GM23338 (cell line): ENCODE measurements at places on chromosomes 7 and 10.
A peak's percentile ranks its signal among the peaks of the same experiment; 100 is the strongest.

DNA sequence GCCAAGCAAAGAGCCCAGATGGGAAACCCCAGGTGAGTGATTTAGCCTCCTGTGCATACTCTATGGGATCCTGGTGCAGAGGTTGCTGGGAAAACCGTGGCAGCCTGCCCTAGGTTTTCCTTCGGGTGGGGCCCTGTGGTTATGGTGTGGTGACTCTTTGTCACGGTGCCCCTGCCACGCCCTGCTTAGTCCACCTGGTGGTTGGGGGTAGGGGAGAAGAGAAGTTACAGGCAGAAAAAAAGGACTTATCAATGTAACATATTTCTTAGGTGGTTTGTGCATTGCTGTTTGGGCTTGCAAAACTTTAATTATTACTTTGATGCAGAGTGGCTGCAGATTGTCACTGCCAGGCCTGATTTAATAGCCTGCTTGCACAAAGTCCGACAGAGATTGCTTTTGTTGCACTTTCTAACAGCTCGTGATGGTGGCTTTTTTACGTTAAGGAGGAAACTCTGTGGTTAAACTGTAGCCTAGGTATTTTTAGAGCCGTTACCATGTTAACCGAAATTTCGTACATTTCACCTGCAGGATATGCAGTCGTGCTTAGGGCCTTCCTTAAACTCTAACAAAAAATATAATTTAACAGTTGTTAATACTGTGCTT, 197.4 kb downstream of the RNLS start:
- no peak overlapping the region for H3K4me3 ChIP-seq
- H3K4me1 ChIP-seq: peaks cover 3% of the 10 kb centered on the region
- no peak overlapping the region for H3K27ac ChIP-seq
- no peaks in the 10 kb centered on the region for H3K27me3 ChIP-seq

DNA sequence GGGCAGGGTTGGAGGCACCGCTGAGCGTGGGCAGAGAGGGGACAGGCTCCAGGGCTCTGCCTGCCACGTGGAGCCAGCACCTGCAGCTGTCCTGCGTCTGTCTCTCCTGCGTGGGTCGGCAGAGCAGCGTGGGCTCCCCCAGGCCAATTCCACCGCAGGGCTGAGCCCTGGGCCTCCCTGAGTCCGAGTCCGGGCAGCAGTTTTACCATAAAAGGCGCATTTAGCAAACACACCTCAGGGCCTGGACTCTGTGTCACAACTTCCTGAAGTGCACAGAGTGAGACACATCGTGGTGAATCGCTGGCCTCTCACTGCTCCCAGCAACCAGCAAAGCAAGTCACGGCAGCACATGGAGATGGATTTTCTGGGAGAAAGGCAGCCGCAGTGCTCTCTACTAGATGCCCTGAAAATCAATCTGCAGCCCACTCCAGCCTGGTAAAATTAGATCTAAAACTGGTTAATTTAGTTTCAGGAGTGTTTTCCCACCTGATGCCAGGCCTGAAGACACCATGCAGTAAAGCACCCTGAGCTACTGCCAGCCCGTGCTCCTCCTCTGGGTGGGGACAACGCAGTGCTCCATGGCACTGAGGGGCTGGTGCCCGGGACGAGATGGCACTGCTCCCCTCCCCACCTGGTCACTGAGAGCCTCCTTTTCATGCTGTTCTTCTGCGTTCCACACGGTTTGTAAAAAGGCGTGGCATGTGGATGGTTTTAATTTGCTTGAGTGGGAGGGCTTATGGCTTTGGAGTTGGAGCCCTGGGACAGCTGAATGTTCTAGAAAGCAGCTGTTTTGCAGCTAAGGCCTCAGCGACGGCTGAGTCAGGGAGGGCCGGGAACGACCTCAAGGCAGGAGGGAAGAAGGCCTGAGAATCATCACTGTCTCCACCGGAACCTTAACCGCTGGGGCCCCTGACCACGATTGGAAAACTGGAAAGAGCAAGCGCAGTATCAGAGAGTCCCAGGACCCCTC, 336.9 kb downstream of the ADARB2 start:
- H3K4me3 ChIP-seq: no peak overlapping the region
- no peak for DNase-seq
- no peak overlapping the region for H3K27ac ChIP-seq
- H3K4me1 ChIP-seq: no peaks in the 10 kb centered on the region
- no peaks in the 10 kb centered on the region for H3K27me3 ChIP-seq

DNA sequence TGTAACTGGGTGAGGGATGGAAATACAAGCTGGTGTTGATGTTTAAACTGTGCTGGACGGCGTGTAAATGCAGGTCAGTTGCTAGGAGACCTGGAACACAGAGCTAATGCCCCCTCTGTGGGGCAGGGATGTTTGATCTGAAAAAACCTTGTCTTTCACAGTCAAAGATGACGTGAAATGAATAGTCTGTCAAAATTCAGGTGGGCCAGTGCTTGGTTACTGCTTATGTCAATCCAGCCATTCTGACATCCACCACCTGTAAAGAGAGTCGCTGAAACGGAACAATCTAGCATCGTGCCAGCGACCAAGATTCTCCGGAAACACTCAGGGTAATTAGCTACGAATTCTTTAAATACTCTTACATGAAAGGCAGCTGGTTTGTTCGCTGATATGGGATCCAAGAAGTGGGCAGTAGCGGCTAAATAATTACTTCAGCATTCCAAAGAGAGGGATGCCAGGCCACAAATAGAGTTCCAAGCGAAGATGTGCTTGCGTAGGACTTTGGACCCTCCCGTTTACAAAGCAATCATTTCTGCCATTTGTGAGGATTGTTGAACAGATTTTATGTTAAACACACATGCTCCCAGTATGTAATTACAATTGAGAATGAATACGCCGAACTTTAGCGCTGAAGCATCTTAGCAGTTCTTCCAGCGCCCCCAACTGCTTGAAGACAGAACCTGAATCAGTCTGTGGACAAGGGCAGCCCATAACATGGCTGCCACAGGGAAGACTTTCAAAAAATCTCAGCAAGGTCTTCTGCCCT, 7.3 kb upstream of the ASB4 start:
- no peaks in the 10 kb centered on the region for H3K36me3 ChIP-seq
- peak; percentile 71 for DNase-seq
- H3K27me3 ChIP-seq: no peaks in the 10 kb centered on the region
- H3K4me3 ChIP-seq: no peak overlapping the region
- H3K27ac ChIP-seq: no peak overlapping the region

DNA sequence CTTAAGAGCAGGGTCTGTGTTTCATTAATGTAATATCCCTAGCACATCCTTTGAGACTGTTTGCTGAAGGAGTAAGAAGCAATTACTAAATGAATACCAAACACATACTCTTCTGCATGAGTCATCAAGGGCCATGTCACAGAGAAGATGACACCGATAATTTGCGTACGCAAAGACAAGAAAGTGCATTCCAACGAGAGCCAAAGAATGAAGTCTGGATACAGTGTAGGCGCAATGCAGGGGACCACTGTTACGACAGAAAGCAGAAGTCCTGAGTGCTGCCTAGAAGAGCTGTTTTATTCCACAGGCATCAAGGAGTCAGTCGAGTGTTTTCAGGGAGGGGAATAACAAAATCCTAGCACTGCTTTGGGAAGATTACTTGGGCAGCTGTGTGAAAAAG, 62.7 kb downstream of the VPS41 start:
- no peak overlapping the region for H3K4me3 ChIP-seq
- no peak for DNase-seq
- H3K4me1 ChIP-seq: 0 out of 2 replicates have a peak, but pooled peaks cover 1% of the 10 kb centered on the region
- no peak overlapping the region for H3K27ac ChIP-seq
- H3K36me3 ChIP-seq: no peaks in the 10 kb centered on the region

DNA sequence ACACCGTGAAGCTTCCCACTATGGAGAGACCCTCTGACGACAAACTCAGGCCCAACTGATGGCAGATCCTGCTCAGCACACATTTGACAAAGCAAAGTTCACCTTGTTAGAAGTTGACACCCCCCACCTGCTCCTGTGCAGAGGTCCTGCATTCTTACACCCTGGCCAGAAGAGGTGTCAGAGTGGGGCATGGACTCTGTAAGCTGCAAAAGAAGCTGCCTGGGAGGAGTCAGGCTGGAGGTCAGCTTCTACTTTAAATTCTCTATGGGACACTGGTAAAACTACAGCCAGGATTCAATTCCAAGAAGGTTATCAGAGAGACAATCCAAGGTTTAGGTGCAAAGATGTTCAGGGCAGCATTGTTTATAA, 20.0 kb upstream of the TNS3 start:
- H3K36me3 ChIP-seq: peaks cover 6% of the 10 kb centered on the region; the same call in 1 of the 2 replicates
- no peak overlapping the region for H3K27ac ChIP-seq
- no peak for DNase-seq
- H3K4me1 ChIP-seq: no peaks in the 10 kb centered on the region

GRCh38 chr7:27244488-27245123, 2.0 kb downstream of the EVX1 start:
- H3K4me3 ChIP-seq: peak overlapping the region; percentile 47
- H3K27ac ChIP-seq: no peak overlapping the region
- DNase-seq: no peak
- H3K36me3 ChIP-seq: no peaks in the 10 kb centered on the region

- no peaks in the 10 kb centered on the region for H3K27me3 ChIP-seq
- no peak overlapping the region for H3K27ac ChIP-seq
- H3K36me3 ChIP-seq: no peaks in the 10 kb centered on the region
- H3K4me3 ChIP-seq: no peak overlapping the region
- DNase-seq: no peak
Observed at GRCh38 chr10:78338717-78339116, 305.1 kb downstream of the RPS24 start.

GRCh38 chr10:122338609-122339441, 35.7 kb upstream of the PLEKHA1 start:
- H3K27ac ChIP-seq: no peak overlapping the region
- H3K27me3 ChIP-seq: no peaks in the 10 kb centered on the region
- DNase-seq: no peak
- no peaks in the 10 kb centered on the region; the same call in 1 of the 2 replicates for H3K4me1 ChIP-seq
- H3K4me3 ChIP-seq: no peak overlapping the region
- no peaks in the 10 kb centered on the region for H3K36me3 ChIP-seq

DNA sequence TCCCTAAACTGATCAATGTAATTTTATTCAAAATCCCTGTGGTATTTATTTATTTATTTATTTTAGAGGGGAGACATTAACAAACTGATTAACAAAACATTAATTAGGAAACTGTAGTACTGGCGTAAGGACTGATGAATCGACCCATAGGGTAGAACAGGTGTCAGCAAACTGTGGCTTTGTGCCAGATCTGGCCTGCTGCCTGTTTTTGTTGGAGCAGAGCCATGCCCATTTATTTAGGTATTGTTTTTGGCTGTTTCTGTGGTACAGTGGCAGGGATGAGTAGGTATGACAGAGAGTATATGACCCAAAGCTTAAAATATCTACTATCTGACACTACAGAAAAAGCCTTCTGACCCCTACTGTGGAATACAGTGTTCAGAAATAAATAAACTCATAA, 332.5 kb upstream of the ETV1 start:
- no peak for DNase-seq
- no peak overlapping the region for H3K4me3 ChIP-seq
- no peak overlapping the region for H3K27ac ChIP-seq
- H3K27me3 ChIP-seq: no peaks in the 10 kb centered on the region
- 0 out of 2 replicates have a peak, but pooled peaks cover 6% of the 10 kb centered on the region for H3K4me1 ChIP-seq
- no peaks in the 10 kb centered on the region for H3K36me3 ChIP-seq

GRCh38 chr10:35447693-35448407, 111.5 kb downstream of the CCNY start:
- H3K4me1 ChIP-seq: peaks cover 14% of the 10 kb centered on the region
- peak; percentile 53 for DNase-seq
- H3K27me3 ChIP-seq: no peaks in the 10 kb centered on the region
- H3K36me3 ChIP-seq: peaks cover 14% of the 10 kb centered on the region; the same call in 1 of the 2 replicates

DNA sequence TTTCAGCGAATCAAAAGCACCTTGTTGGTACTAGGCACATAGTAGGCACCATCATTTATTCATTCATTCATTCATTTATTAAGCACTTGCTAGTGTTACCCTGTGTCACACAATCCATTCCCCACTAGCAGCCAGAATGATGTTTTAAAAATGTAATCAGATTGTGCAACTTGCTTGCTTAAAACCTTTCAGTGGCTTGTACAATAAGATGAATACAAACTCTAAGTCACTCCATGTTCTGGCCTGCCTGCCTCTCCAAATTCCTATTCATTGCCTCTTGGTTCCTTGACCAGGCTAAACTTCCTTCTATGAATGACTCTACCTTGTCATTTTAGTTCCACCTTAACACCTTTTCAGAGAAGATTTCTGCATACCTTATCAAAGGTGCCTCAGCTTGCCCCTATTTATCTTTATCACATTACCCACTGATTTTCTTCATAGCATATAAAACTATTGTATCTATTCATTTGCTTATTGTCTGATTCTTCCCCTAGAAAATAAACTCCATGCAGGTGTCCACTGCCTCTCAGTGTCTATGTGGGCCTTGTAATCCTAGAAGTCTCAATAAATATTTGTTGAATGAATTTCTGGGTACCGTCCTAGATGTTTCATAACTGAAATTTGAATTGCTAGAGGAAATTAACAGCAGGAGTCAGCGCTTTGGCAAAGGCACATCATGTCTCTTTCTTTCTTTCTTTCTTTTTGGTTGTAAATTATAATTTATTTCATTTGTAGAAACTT, 169.5 kb downstream of the TMEM26 start:
- H3K4me3 ChIP-seq: no peak overlapping the region
- no peak overlapping the region for H3K27ac ChIP-seq
- DNase-seq: no peak
- no peaks in the 10 kb centered on the region for H3K4me1 ChIP-seq

DNA sequence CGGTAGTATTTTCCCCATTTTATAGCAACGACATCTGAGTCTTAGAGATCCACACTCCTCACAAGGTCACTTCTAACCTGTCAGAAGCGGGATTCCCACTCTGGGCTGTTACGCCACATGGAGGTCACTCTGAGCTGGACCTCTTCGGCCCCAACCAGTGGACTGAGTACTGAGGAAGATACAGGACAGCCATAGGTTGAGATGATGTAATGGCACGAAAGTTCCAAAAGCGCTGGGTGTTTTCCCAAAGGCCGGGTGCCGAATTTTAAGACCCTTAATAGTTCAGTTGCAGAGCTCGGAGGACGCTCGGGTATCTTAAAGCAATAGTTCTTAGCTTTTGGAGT, 699 bp downstream of the GHITM start:
- peaks cover 5% of the 10 kb centered on the region for H3K4me1 ChIP-seq
- peak overlapping the region; percentile 89 for H3K4me3 ChIP-seq
- no peaks in the 10 kb centered on the region for H3K27me3 ChIP-seq
- no peak for DNase-seq
- H3K27ac ChIP-seq: peak overlapping the region; percentile 76
